ENCODE measurements at places on chromosomes 5 and 9.

DNA sequence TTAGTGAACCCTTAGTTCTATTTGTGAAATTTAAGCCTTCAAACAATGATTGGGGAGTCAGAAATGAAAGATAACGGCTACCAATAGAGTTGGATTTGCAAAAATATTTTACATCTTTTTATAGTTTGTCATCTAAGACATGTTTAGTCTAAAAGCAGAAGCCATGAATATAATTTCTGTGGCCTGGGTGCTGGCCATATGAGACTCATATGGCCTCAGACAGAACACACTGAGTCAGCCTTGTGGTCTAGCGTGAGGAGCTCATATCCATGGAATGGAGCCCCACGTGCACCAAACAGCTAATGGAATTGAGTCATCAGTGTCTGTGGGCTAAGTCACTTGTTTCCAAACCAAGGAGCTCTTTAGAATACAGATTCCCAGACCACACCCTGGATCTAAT is 240.7 kb upstream of the NREP start:
- DNase-seq: no peak

DNA sequence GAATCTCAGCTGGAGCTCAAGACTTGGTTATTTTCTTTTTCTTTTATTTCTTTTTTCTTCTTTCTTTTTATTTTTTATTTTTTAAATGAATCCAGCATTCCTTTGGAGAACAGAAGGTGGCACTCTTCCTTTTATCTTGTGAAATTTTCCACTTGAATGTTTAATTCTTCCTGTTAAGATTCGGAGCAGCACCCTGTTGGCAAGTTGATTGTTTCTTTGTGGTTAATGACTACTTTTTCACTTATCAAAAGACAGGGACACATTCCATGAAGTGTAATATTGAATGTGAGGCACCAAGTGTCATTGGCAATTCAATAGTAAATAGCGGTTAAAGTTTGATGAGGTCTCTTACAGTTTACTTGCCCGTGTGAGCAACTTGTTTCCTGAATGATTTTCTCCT is 240.5 kb upstream of the CHD1 start:
- DNase-seq: no peak

GRCh38 chr5:74380193-74380592 is 260.3 kb downstream of the ENC1 start:
- DNase-seq: no peak

GRCh38 chr5:150630461-150631325 is 9.8 kb upstream of the SYNPO start:
- DNase-seq: no peak

GRCh38 chr5:129904667-129905472 is 605 bp downstream of the CHSY3 start:
- no peak for DNase-seq

Data from SHP77 (cell line).